Esophagus squamous epithelium (tissue), 5 donors: ENCODE measurements at places on chromosomes 11 and 22.

DNA sequence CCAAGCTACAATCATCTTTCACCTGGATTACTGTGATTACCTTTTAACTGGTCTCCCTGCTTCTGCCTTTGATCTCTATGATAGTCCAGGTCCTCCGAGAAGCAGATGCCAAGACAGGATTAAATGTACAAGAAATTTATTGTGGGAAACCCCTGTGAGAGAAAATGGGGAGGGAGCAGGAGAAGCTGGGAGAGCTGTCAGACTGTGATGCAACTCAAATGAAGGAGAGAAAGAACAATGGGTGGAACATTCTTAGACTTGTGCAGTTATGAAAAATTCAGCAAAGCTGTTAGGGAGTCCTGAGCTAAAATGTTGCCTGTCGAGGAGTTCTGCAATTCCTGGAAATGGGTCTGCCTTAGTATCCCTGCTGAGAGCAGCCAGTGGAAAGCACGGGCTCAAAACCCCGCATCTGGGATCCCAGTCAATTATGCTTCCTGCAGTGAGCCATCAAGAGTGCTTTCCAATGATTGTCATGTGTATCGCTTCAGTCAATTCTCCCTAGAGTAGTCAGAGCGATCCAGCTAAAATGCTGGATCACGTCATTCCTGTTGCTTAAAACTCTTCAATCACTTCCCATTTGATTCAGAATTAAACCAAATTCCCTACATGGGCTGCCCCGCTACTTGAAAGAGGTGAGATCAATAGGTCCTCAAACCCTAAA is 16.5 kb upstream of the CSTF3 start:
- no peaks in the 10 kb centered on the region for H3K36me3 ChIP-seq
- H3K4me3 ChIP-seq, result no peak overlapping the region
- H3K27me3 ChIP-seq, result no peaks in the 10 kb centered on the region
- DNase-seq, result no peak
- H3K27ac ChIP-seq, result no peak overlapping the region

DNA sequence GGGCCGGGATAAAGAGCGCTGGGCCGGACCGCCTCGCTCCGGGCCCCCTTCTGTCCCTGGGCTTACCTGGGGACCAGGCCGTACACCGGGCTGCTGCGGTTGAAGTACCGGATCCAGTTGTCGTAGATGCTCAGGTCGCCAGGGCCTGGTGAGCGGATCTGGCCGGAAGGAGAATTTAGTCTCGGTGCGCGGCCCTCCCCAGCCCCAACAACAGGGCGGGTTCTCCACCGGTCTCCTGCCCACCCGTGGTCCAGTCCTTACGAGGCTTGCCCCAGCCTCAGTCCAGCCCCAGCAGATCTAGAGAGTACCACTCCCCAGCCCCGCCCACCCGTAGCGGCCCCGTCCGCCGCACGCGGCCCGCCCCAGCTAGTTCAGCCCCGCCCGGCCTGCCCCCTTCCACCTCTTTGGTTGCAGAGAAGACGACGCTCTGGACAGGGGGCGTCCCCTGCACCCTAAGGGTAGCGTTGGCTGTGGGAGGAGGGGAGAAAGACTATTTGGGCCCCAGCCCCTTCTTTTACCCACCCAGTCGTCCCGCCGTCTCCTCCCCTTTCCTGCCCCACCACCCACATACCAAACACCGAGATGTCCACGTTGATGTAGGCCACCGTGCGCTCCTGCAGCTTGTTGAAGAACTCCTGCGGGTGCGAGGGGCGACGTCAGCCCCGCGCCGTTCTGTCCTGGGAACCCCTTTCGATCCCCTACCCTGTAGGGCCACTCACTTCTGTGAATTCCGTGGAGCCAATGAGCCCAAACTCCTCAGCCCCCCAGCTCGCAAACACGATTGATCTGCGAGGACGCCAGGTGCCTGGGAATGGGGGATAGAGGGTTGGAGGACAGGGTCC is 6.8 kb downstream of the SAC3D1 start:
- peaks cover 12% of the 10 kb centered on the region for H3K4me1 ChIP-seq
- DNase-seq, result no peak
- H3K27me3 ChIP-seq, result no peaks in the 10 kb centered on the region
- H3K36me3 ChIP-seq, result peaks cover 15% of the 10 kb centered on the region

DNA sequence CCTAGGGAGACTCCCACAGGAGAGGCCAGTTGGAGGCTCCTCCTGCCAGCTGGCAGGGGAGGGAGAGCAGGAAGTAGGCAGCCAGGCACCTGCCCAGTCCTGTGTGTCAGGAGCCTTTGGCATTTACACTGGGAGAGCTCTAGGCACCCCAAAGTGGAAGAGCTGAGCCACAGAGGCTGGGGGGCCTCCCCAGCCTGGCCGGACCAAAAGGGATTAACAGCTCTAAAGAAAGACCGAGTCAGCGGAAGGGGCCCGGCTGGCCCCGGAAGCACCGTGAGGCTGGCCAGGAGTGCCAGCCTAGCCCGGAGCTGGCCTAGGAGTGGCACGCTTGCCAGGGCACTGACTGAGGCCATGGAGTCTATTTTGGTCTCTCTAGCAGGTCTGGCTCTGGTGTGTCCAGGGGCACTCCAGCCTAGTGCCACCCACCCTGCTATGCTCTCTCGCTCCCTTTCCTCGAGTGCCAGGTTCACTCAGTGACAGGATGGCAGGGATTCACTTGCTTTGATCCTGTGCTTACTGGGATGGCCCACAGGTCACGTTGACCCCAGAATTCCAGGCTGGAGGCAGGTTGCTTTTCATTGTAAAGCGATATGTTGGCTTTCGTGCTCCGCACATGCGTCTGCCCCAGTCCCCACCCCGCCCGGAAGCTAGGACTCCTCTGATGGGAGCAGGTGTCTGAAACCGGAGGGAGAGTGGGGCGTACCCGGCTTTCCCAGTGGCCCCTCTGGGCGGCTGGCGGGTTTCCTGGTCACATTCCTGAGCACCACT is 3.3 kb upstream of the KMT5B start:
- H3K4me3 ChIP-seq, result peak overlapping the region; percentile 14
- H3K27ac ChIP-seq, result peak overlapping the region; percentile 41
- H3K36me3 ChIP-seq, result no peaks in the 10 kb centered on the region
- no peak for DNase-seq
- peaks cover 19% of the 10 kb centered on the region for H3K4me1 ChIP-seq
- H3K27me3 ChIP-seq, result no peaks in the 10 kb centered on the region

GRCh38 chr22:48873191-48873520 is 954.5 kb downstream of the BRD1 start:
- H3K27me3 ChIP-seq, result no peaks in the 10 kb centered on the region
- no peak overlapping the region for H3K4me3 ChIP-seq
